Activated naive CD4-positive, alpha-beta T cell (primary cell): ENCODE measurements at places on chromosomes 1 and 21.

GRCh38 chr1:228169345-228169744 lies 3.7 kb downstream of the IBA57 start:
- no peak for DNase-seq

DNA sequence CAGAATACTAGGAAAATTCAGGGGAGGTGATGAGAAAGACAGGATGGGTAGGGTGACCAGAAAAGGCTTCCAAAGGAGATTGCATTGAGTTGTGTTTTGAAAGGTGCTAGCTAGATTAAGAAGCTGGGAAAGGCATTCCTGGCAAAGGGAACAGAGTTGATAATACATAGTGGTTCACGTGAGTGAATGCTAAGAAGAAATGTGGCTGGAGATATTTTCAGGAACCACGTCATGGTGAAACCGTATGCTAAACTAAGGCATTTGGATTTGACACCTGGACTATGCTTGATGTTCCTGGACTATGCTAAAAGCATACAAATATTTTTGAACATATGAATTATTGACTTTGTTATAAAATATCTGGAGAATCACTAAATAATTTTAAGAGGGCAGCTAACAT lies 14.7 kb downstream of the CCDC30 start:
- no peak for DNase-seq

DNA sequence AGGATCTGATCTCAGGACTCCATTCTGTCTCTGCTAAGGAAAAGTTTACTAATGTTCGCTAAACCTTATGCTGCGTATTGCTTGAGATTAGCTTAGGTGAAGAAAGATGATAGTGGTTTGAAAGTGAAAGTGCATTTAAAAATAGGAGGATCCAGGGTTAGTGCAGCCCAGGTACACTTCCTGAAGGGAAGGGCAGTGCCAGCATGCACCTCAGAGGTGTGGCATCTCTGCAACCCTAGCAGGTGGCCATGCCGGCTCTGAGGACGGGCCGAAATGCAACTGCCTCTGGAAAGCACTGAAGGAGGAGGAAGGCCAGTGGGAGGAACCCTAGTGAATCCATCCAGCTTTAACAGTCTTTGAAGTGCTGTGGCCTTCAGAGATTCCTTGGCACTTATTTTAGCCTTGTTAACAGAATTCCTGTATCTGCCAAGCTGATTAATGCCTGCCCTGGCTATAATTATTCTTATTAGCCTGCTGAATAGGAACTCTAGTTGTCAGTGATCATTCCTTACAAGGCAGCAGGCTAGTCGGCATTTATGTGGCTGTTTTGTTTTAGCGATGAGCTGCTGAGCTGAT lies 5.5 kb downstream of the PTGFRN start:
- DNase-seq: no peak

DNA sequence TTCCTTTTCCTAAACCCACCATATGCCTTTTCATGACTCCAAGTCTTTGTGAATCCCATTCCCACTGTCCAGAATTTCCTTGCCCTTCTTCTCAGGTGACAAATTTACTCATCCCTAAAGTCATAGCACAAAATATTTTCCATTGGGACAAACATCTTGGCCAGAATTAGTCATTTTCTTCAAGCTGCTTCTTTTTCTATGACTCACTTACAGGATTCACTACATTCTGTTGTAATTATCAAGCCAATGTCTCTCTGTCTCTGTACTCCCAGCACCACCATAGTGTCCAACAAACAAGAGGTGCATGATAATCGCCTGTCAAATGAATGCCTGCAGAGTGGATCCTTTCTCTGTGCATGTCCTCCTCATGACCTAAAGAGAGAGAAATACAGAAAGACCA lies 37.8 kb downstream of the SGIP1 start:
- DNase-seq: no peak

- no peak for DNase-seq
Observed at GRCh38 chr1:79197421-79197820, 190.9 kb upstream of the ADGRL4 start.

DNA sequence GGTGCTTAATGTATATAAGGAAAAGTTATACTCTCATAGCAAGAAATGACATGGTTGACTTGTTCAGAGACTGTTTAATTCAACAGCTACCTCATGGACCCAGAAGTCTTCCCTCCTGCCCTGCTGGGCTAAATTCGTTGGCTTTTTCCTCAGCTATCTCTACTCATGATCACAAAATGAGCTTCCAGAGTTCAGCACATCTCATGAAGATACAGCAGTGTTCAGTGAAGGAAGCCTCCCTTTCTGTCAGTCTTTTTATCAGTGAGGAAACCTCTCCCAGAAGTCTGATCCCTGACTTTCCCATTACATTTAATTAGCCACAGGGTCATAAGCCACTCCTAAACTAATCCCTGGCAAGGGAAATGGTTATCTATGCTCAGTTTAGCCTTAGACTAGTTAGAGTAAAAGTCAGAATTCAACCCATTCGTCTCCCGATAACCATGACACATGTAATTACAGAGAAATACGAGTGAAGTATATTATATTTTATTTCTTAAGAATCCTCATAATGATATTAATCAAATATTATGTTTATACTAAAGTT lies 97.5 kb downstream of the DENND1B start:
- no peak for DNase-seq

GRCh38 chr1:154400381-154400801 lies 4.8 kb upstream of the IL6R start:
- no peak for DNase-seq

- DNase-seq: no peak
Observed at GRCh38 chr1:51190961-51191360, 45.1 kb upstream of the RNF11 start.

- no peak for DNase-seq
Observed at GRCh38 chr1:93612510-93612909, 69.1 kb downstream of the BCAR3 start.

DNA sequence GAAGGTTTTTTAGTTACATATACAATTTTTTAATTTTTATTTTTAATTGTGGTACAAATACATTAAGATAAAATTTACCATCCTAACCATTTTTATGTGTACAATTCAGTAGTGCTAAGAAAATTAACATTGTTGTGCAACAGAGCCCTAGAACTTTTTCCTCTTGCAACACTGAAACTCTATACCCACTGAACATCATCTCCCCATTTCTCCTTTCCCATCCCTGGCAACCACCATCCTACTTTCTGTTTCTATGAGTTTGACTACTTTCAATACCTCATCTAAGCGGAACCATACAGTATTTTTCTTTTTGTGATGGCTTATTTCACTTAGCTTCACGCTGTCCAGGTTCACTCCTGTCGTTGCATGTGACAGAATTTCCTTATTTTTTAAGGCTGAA lies 54.1 kb downstream of the PALMD start:
- DNase-seq: no peak

DNA sequence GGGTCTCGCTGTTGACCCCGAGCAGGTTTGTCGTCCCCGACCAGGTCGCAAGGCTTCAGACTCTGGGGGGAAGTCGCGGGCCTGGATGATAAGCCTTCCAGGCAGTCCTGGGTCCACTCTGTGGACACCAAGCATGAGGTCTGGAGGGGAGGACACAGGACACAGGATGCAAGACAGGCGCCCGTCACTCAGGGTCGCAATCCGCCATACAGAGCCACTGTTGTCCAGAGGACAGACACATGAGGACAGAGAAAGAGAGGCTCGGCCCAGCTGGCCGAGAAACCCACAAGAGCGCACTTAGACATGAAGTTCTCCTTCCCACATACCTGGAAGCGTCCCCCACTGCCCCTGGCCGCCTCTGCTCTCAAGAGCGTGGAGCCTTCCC lies 4.8 kb upstream of the FOXD2 start:
- DNase-seq: no peak

- DNase-seq: no peak
Observed at GRCh38 chr1:216223486-216223885, 199.8 kb downstream of the USH2A start.

GRCh38 chr1:15222653-15223303 lies 24.2 kb upstream of the FHAD1 start:
- DNase-seq: no peak

- DNase-seq: no peak
Observed at GRCh38 chr1:108533351-108534083, 26.4 kb upstream of the EEIG2 start.

DNA sequence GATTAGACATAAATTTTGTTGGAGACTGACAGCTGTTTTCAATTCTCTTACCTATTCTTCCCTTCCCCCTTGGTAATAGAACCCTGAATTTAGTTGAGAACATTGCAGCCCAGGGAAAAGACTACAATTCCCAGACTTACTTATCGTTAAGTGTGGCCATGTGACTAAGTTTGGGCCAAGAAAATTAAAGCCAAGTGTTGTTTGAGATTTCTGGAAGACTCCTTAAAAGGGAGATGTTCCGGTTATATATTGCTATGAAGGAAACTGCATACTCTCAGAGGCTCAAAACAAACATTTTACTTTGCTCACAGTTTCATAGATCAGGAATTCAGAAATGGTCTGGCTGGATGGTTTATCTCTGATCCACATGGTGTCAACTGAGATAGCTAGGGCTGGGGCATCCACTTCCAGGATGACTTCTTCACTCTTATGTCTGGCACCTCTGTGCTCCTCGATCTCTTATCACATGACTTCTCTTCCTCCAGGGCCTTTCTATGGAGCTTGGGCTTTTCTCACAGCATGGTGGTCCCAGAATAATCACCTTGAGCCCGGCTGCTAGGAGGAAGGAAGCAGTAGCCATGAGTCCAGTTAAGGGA lies 22.4 kb upstream of the CD34 start:
- no peak for DNase-seq

DNA sequence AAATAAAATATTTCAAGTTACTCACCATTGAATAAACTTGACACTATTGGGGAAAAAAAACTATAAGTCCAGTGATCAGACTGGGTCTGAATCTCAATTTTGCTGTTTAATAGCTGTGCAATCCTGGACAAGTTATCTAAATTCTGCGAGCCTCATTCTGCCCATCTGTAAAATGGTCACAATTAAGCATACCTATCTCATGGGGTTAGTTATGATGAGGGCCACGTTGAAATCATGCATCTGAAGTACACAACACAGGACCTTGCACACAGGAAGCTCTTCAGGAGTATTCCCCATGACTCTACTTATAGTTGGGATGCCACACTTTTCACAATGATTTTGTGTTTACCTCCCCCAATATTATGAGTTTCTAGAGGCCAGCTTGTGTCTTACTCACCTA lies 3.8 kb upstream of the HTR1D start:
- DNase-seq: no peak

DNA sequence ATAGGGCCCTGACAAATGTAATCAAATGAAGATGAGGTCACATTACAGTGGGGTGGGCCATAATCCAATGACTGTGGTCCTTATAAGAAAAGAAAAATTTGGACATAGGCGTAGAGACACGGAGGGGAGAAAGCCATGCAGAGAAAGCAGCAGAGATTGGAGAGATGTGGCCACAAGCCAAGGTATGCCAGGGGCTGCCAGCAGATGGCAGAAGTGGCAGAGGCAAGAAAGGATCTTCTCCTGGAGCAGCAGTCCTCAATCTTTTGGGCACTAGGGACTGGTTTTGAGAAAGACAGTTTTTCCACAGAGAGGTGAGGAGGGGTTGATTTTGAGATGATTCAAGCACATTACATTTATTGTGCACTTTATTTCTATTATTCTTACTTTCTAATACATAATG lies 355.1 kb downstream of the NPHP4 start:
- DNase-seq: no peak

DNA sequence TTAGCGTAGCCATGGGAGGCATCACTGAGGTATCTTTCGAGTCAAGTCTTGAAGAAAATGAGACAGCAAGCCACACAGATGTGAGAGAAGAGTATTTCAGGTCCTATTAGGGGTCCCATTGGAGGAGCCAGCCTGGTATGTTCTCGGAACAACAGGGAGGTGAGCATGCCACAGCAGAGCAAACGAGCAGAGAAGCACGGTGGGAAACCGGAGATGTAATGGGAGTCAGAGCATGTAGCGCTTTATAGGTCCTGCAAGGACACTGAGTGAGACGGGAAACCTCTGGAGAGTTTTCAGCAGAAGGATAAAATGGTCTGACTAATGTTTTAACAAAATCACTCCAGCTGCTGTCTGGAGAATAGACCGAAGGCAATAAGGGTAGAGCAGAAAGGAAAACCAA lies 15.9 kb downstream of the H3-3A start:
- DNase-seq: no peak

- no peak for DNase-seq
Observed at GRCh38 chr1:2821966-2822620, 20.6 kb upstream of the TTC34 start.

GRCh38 chr1:51276286-51276685 lies 40.2 kb downstream of the RNF11 start:
- DNase-seq: no peak

DNA sequence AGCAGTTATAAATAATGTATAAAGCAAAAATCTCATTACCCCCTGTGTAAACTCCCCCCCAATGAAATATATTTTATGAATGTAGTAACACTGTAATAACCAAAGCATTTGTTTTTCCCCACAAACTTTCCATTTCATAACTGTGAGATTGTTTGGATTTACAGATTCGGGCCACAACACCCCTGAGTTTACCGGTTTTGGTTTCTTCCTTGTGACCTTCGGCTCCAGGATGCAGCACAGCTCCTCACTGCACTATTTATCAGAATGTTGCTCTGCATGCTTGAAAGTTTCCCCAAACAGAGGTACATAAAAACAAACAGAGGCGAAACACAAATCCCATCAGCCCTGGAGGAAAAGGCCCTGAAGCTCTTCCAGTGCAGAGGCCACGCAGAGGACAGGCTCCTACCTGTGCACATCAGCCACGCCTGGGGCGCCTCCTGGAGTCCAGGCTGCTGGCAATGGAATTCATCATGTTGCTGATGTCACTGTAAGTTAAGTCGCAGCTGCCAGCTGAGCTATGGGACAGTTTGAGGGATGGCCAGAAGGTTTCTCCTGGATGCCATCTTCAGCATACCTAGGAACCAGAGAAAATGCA lies 122.0 kb downstream of the LMO4 start:
- DNase-seq: no peak

- no peak for DNase-seq
Observed at GRCh38 chr1:94646141-94646643, 104.6 kb upstream of the F3 start.

GRCh38 chr1:116986421-116987255 lies 14.9 kb upstream of the CD101 start:
- peak; percentile 39 for DNase-seq
